ENCODE measurements at places on chromosomes 4 and X. TPM values are rescaled to one million over a fixed set of nuclear protein-coding genes. Genes with fewer than 3 reads are reported as not detected.

The NR3C2 gene
- total RNA-seq: 0.12 TPM

The TSC22D3 gene
- total RNA-seq: 2.2 TPM

The TLR10 gene
- not detected for total RNA-seq

The ABCE1 gene
- 100 TPM for total RNA-seq

The FMR1 gene
- 56.8 TPM for total RNA-seq

The CT45A1 gene
- not detected for total RNA-seq

The ATRX gene
- 71.4 TPM for total RNA-seq

The NAA11 gene
- total RNA-seq: not detected

The GLRA3 gene
- total RNA-seq: not detected

The KLF8 gene
- total RNA-seq: 0.57 TPM

The SPACA5 gene
- not detected for total RNA-seq

The RGN gene
- total RNA-seq: 32.9 TPM

The CTPS2 gene
- total RNA-seq: 22.3 TPM

The ETDA gene
- total RNA-seq: not detected

The DCAF4L1 gene
- 0.36 TPM for total RNA-seq

The IQCM gene
- total RNA-seq: not detected

The SMR3A gene
- not detected for total RNA-seq

The SOWAHB gene
- total RNA-seq: 6.3 TPM

The UNC5C gene
- total RNA-seq: not detected

The GUCY1A1 gene
- total RNA-seq: not detected

The GPR82 gene
- total RNA-seq: not detected

The HTR2C gene
- total RNA-seq: not detected

The PPP3CA gene
- total RNA-seq: 33.8 TPM

The RPGR gene
- total RNA-seq: 8.5 TPM

The SMIM31 gene
- not detected for total RNA-seq

The H2BW2 gene
- not detected for total RNA-seq

The MAOA gene
- total RNA-seq: 0.74 TPM

The SORCS2 gene
- 1.6 TPM for total RNA-seq

The FAM9A gene
- total RNA-seq: not detected

The SYTL5 gene
- 8.8 TPM for total RNA-seq

The FHL1 gene
- 0.16 TPM for total RNA-seq

The NXF2B gene
- total RNA-seq: not detected

The KLB gene
- 2.2 TPM for total RNA-seq

The FOXP3 gene
- total RNA-seq: 0.88 TPM

The ERAS gene
- total RNA-seq: not detected

The IL21 gene
- not detected for total RNA-seq

The ODAPH gene
- not detected for total RNA-seq

The CPE gene
- total RNA-seq: 4.6 TPM

The NOX1 gene
- total RNA-seq: 13.2 TPM

The ARSD gene
- 5.8 TPM for total RNA-seq

The SPANXN3 gene
- not detected for total RNA-seq

The CT45A5 gene
- not detected for total RNA-seq

The FAM200B gene
- total RNA-seq: 16.6 TPM

The IL15 gene
- 0.37 TPM for total RNA-seq

The TMEM156 gene
- not detected for total RNA-seq

The GBA3 gene
- 0.37 TPM for total RNA-seq

The PSAPL1 gene
- 14.3 TPM for total RNA-seq

The MEPE gene
- not detected for total RNA-seq

The GAK gene
- 126 TPM for total RNA-seq

The ZDHHC15 gene
- not detected for total RNA-seq

The ZNF81 gene
- total RNA-seq: 9.5 TPM

The GPR50 gene
- total RNA-seq: not detected

The ZNF182 gene
- total RNA-seq: 3.9 TPM

The HTN1 gene
- not detected for total RNA-seq

The ATP1B4 gene
- not detected for total RNA-seq

The NHSL2 gene
- 0.39 TPM for total RNA-seq

The NPY1R gene
- total RNA-seq: 1.5 TPM

The CLTRN gene
- 2.1 TPM for total RNA-seq

Measured in Caco-2 (cell line).